ENCODE measurements at places on chromosomes 2 and 18.
A peak's percentile ranks its signal among the peaks of the same experiment; 100 is the strongest.

GRCh38 chr2:189516546-189516945 is 64.0 kb downstream of the SLC40A1 start:
- DNase-seq, result no peak

DNA sequence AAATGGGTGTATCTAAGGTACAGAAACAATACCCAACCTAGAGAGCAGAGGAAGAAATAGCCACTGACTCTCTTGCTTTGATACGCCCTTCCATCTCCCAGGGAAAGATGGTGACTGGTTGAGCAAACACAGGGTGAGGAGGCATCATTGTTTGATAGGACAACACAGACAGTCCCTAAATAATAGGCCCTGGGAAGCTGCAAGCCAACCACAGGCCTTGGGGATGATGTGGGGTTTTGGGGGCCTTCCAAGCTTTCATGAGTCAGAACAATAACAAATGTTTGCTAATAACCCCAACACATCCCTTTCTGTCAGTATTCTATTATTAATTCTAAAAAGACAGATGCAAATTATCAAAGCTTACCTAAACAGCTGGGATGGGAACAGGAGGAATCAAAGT is 9.8 kb downstream of the LGALSL start:
- peak; percentile 35 for DNase-seq

GRCh38 chr2:224369028-224369632 is 32.8 kb downstream of the FAM124B start:
- DNase-seq, result no peak

DNA sequence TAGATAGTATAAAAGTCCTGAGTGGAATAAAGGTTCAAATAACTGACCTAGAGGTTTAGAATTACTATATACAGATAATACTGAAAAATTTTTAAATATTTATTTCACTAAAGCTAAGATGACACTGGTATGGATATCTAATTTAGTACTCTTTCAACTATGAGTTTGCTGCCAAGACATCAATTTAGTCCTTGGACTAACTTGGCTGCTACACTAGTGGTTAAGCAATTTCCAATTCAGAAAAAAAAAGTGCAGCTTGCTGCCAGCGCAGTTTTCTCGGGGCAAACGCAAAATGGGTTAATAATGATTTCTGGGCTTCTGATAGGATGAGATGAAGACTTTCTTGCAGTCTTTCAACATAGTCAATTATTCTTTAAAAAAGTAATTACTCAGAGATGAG is 10.8 kb downstream of the BUB1 start:
- DNase-seq, result no peak
